ENCODE measurements at places on chromosomes 11 and 22.

GRCh38 chr11:74534216-74534945, 40.9 kb upstream of the LIPT2 start:
- no peak for DNase-seq

GRCh38 chr11:21986361-21986760, 206.5 kb upstream of the ANO5 start:
- DNase-seq: no peak

DNA sequence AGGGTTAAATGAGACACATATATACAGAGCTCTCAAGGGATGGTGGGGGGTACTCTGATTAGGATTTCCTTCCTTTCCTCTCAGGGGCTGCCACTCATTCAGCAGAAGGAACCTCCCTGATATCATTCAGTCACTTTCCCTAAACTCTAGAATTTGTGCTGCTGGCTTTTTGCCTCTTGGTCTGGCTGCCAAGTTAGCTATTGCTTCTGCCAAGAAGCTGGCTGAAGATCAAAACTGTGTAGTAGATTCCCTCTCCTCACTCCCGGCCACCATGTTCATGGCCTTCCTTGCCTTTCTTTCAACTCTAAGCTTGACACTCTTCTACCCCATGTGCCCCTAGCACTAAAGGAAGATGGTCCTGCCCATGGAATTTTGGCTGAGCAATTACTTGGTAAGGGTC, 18.7 kb downstream of the SLC6A5 start:
- no peak for DNase-seq

DNA sequence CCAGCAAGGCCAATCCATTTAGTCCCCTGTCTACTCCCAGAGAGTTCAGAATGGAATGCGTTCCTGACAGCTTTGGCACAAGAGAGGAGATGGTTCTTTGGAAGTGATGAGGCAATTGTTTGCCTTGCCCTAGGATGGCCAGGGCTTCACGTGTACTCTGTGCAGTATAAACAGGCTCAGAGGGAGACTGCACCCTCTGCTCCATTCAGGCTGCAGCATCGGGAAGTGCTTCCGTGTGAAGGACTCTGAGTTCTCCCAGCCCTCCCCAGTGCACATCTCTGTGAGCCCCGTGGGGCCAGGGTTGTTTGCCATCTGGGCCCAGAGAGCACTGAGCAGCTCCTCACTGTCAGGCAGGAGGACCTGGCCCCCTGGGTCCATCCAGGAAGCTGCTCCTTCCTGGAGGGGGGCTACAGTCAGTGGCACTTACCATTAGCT, 215.3 kb upstream of the TBCEL start:
- DNase-seq: no peak

DNA sequence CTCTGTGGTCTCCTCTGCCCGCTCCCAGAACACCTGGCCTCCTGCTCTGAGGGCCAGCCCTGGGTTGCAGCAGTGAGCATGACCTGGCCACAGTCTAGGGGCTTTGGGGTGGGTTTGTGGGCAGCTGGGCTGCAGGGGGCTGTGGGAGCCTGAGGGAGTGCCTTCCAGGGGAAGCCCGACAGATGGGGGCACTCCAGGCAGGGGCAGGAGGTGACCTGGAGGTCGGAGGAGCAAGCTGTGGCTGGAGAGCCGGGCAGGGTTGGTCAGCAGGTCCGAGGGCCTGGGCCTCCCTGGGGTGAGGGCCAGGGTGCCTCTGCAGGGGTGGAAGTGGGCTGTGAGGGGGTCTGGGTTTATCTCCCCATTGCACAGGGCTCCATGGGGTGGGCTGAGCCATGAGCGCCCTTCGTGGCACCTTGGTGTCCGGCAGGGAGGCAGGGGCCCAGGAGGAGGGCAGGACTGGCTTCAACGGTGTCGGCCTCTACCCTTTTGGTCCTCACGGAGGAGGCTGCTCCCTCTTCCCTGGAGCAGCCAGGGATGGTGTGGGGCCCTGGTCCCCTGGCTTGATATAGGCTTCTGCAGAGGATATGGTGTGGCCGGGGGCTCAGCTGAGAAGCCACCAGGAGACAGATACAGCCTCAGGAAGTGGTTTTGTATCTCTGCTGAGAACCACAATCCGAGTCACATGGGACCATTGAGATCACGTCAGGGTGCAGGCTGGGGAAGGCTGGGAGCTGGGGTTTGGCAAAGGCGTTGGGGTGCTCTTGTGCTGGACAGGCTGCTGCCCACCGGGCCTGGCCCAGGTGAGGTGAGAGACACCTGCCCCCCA, 22.3 kb downstream of the KCNQ1 start:
- DNase-seq: no peak

DNA sequence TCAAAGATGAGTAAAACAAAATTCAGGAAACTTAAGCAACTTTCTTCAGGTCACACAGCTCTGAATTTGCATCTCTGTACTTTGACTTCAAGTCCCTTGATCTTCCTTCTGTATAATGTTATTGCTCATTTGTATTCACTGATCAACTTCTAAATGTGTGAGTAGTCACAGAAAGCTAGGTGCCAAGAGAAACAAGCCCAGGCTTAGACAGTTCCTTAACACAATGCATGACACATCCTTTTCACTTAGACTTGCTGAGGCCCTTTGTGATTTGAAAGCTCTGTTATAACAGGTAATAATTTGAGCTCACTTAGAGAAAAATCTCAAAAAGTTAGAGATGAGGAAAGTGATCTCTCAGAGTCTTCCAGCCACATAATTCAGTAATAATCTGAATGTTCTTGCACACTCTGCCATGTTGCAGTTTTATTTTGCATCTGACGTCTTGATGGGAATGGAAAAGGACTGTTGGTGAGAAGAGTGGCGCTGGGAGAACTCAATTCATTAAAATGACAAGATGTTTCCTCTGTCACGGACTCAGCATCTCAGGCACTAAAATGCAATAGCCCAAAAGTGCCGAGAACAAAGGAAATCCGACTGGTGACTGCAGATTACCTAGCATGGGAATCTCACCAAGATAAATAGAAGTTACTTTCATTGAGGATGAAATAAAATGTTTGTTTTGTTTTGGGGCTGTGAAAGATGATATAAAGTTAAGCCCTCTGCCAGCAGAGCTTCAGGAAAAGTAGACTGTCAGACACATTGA, 665.3 kb downstream of the OPCML start:
- no peak for DNase-seq
